ENCODE measurements at places on chromosomes 5 and 9.
A peak's percentile ranks its signal among the peaks of the same experiment; 100 is the strongest.

DNA sequence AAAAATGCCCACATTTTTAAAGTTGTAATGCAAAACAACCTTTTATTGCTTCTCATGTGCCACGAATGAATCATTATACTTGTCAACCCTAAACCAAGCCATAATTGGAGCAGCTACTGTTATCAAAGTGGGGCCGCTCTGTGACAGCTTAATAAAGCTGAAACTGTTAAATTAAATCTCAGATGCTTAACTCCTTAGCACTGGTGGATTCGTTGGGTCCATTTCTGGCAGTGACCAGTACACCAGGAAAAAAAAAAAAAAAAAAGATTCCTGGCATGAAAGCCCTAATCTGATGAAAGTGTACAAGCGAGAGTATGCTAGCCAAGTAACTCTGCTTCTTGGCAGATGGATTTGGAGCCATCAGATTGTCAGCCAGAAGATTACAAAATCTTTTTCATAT lies 164.8 kb downstream of the ZSWIM6 start:
- no peak for DNase-seq

DNA sequence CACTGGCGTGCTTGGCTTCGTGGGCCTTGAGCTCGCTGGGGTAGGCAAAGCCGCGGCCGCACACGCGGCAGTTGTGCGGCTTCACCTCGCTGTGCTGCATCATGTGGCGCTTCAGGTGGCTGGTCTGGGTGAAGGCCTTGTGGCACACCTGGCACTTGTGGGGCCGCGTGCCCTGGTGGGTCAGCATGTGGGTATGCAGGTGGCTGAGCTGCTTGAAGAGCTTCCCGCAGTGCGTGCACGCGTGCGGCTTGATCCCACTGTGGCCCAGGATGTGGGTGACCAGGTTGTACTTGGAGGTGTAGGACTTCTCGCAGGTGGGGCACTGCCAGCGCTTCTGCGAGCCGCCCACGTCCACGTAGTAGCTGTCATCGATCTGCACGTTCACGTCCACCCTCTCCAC lies 46.8 kb downstream of the ZNF366 start:
- DNase-seq = no peak

DNA sequence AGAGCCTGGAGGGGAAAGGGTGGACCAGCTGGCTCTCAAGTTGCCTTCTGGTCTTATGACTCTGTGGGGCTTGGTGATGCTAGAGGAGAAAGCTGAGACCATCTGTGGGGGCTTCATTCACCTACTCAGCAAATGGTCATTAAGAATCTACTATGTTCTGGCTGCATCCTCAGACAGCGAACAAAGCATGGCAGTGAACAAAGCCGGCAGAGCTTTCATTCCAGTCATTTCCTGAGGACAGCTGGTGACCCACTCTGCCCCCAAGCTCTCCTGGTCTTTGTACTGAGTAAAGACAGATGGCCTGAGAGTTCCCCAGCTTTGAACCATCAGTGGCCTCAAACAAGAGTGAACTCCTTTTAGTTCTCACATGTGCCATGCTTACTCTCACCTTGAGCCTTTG lies 48.0 kb downstream of the FGF1 start:
- DNase-seq = no peak

DNA sequence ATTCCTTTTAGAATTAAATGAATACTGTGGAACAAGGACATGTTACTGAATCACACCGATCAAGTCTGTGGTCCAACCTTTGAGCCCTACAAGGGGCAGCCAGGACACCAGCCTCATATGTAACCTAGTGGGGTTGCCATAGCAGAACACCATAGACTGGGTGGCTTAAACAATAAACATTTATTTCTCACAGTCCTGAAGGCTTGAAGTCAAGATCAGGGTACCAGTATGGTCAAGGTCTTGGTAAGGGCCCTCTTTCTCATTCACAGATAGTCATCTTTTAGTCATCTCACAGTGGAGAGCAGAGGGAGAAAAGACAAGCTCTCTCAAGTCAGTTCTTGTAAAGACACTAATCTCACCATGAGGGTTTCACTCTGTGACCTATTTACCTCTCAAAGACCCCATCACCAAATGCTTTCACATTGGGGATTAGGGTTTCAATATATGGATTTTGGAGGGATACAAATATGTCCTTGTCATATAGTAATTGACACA lies 422.5 kb downstream of the GADD45G start:
- DNase-seq = no peak

GRCh38 chr5:95081500-95081960 lies 203.4 kb downstream of the MCTP1 start:
- peak; percentile 20 for DNase-seq

GRCh38 chr5:165620394-165620793 lies 2115.0 kb downstream of the MAT2B start:
- DNase-seq = no peak

DNA sequence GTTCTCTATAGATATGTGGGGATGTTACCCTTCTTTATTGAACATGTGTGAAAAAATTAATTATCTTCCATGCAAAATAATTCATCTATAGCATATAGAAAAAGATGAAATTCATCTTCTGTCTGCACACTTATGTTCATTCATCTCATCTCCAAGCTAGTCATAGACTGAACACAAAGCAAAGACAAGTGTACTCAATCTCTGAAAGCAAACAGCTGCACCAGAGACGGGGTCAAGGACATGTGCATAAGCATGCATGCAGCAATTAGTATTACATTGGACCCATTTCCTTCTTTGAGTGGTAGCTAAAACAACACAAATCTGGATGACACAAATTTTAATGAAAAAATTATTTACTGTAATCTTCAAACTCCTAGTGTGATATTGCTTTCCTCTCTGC lies 547.0 kb upstream of the COX7C start:
- DNase-seq = no peak

GRCh38 chr5:144189800-144190429 lies 19.2 kb downstream of the KCTD16 start:
- DNase-seq = no peak

- no peak for DNase-seq
Observed at GRCh38 chr9:92774274-92774673, 9.6 kb upstream of the BICD2 start.

- no peak for DNase-seq
Observed at GRCh38 chr9:124353166-124353768, 62.0 kb downstream of the PSMB7 start.

DNA sequence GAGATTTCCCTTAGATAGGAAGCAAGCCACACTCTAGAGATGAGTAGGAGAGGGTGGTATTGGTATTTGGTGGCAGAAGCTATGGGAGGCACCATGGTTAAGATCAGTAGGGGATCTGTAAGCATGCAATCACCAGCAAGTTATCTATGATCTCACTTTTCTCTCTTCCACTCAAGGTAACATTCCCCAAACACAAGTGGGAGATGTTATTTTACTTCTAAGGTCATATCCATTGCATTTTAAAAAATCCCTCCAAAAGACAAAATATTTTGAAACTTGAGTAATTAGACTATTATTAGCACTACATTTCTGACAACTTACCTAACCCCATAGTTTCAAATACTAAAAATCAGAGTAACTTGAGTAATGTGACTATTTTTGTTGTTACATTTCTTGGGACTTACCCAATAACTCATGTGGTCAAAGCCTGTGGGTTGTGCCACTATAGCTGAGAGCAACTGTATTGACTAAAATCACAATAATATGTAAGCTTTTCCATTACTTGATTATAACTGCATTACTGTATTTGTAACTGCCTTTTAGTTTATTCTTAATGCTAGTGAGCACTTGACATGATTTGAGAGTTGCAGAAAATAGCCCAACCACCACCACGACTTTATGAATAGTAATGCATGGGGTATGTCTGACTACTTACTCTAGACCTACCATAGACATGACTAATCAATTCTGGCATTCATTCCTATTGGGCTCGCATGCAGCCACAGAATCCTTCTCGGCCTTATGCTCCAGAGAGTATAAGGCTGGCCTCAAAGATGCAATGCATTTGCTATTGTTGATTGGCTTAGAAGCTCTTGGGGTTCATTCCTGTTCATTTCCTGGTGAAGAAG lies 264.7 kb downstream of the TRIM32 start:
- DNase-seq = no peak

GRCh38 chr9:87436716-87437115 lies 61.0 kb upstream of the DAPK1 start:
- no peak for DNase-seq

GRCh38 chr5:60945813-60946187 lies 795 bp downstream of the NDUFAF2 start:
- no peak for DNase-seq

- DNase-seq = no peak
Observed at GRCh38 chr5:520850-521226, 3.4 kb downstream of the SLC9A3 start.

- no peak for DNase-seq
Observed at GRCh38 chr9:81032831-81033230, 656.5 kb downstream of the TLE1 start.

DNA sequence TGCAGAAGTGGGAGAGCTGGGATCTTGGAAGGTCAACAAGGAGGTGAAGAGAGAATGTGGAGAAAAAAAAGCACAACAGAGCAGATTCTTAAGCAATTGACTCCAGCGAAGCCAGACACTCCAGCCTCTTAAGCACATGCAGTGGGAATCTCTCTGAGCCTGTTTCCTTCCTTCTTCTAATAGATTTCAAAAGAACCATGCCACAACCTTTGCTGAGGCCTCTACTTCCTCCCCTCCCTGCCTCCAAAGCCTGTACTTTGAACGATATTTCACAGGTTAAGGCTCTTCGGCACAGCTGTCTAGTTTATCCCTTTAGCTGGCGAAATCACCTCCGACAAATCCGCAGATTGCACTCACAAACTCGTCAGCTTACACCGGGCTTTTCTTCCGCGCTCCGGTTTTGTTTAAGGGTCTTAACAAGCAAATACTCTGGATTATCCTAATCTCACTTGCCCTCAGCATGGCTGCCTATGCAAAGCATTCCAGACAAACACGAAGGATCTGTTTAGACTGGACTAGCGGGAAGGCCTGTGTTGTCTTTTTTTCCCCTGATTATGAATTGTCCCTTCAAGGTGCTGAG lies 211.6 kb upstream of the PANK3 start:
- DNase-seq = no peak

DNA sequence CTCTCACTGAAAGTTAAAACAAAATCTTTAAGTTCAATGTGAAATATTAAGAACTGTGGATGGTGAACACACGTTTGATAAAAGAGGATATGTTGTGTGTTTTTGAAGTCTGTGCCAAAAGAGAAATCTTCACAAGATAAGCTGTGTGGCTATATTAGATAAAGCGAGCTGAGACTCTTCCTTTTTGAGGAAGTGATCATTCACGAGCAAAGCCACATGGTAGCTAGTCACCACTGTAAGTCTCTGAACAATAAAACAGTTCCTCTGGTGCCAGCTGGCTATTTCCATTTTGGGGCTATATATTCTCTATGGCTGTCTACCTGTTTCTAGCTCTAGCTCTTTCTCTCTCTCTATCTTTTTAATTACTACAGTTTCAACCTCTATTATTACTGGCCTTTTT lies 1849.2 kb upstream of the C9orf72 start:
- DNase-seq = no peak

- DNase-seq = no peak
Observed at GRCh38 chr5:133882846-133883245, 85.6 kb downstream of the C5orf15 start.

DNA sequence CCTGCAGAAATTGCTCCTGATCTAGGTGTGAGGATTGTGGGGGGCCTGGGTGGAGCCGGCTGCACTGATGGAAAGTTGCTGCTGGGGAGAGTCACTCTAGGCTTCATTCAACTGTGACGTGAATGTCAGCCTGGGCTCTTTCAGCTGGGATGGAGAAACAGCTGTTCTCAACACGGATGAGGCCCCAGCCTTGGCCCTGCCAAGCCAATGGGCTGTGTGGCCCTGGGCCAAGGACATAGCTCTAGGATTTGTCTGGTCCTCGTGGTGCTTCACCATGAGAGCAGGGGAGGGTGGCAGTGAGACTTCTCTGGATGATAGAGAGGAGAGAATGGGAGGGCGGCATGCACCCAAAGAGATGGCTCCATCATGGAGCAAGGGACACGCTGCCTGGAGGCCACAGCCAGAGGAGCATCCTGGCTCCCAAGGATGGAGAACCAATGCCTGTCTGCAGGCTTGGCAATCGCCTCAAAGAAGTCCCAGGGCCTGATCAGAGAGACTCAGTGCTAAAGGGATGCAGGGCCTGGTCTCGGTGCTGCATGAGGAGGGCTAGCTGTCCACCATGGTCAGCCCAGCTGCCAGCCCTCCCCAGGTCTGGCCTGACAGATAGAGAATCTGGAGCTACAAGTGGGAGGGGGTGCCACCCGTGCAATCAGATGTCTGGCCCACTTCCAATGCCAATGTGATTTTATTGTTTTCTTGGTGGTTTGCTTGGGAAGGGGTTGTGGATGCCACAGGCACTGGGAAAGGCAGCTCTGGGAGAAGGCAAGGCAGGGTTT lies 141.0 kb downstream of the GADD45G start:
- no peak for DNase-seq

GRCh38 chr9:136765041-136765440 lies 723 bp upstream of the LCN15 start:
- DNase-seq = no peak

DNA sequence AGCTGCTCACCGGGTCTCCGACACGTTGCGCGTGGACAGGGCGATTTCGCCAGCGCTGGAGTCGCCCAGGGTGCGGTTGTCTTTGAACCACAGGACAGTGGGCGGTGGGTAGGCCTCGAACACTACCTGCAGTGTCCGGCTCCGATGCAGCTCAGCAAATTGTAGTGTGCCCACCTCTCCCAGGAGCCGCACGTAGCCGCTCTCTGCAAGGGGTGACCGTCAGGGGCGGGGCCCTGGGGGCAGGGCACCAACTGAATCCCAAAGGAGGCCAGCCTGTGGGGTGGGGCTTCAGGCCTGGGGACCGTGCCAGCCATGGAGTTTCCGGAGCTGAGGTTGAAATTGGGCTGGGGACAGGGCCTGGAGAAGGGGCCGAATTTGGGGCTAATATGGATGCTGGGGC lies 22.9 kb downstream of the PDGFRB start:
- DNase-seq = no peak

GRCh38 chr5:40291338-40291737 lies 388.4 kb upstream of the PTGER4 start:
- DNase-seq = no peak

GRCh38 chr5:14410394-14411201 lies 171.0 kb upstream of the OTULINL start:
- DNase-seq = no peak

DNA sequence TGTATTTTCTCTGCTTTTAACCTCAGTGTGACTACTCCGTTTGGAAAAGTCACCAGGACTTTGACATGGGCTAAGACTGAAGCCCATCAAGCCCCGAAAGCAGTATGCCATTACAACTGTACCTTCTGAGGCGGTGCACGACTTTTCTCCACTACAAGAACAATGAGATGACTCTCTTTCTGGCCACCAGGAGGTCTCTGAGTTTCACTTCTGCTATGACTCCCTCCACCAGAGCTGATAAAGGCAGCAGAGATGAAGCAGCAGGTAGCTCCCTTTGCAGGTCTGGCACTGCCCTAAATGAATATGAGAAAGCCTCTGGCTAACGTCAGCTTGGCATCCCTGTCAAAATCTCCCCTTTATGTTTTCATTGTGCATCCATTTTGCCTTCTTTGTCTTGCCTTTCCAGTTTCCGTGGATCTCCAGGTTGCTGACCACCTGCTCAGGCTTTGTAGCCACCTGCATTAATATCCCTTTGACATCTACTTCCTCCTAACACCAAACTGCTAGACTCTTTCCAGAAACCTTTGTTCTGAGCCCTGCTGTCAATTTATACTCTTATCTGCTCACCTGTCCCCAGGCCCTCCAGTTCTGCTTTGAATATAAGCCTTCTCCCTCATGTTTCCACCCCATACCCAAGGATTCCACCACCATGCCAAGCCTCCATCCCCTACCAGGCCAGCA lies 221.7 kb downstream of the ZNF608 start:
- no peak for DNase-seq
